HS-5 (cell line): ENCODE measurements at places on chromosomes 11 and 22.

DNA sequence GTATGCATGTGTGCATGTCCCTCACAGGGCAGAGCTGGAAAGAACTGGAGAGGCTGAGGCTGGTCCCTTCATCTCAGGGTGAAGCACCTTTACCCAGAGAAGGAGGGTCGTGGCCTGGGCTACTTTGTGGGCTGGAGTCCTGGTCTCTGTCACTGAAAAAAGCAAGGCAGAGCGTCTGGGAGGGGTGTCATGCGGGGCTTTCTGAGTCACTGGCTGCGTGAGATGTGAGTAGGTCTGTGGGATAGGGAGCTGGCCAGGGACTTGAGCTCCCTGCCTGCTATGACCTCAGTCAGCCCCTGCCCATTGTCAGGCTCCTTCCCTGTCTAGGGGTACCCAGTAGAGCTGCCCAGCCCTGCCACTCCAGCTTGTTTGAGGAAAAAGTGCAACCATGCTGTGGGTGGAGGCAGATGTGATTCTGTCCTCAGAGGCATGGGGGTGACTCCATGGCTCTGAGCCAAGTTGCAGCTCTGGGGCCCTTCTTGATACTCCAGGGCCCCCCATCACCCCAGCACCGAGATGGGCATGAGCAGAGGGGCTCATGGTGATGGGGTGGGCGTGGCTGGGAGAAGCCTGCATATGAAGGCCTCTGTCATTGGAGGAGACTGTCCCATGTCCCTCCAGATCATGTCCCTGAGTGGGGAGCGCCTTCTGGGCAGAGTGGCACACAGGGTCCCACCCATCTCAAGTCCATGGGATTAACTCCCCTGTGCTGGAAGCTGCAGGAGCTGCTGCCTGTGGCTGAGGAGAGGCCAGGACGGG, 27.8 kb downstream of the KCNQ1 start:
- DNase-seq = no peak

- no peak for DNase-seq
Observed at GRCh38 chr11:86138958-86139357, 70.1 kb upstream of the PICALM start.

DNA sequence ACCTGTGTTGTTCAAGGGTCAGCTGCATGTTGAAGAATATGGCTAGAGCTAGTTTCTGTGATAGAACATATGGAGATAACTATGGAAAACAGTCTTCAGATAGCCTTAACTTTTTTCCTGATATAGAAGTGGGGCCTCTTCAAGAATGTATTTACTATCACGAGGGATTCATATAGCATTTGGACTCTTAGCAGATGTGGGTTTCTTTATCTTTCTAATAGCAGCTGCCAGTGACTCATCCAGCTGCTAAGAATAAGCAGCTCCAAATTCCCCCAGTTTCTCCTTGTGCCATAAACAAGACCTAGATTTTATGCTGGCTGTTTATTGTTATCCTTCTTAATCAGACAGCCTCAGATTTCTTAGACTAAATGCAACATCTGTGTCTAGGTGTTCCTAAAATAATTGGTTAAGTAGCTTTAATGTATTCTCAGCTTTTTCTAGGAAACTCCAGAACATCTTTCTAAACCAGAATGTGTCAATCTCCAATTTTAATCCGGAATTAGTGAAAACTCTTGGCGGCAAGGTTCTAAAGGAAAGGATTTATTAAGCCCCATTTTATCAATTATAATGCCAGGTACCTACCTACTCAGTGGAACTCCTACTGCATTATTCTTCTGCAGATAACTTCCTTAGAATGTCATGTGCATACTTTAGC, 119.8 kb downstream of the CSTPP1 start:
- DNase-seq = no peak

GRCh38 chr11:68841718-68842426, at the start of gene CPT1A:
TSS of gene CPT1A (minus strand) at chr11:68841916. CDS start at chr11:68815474, 26,442 bp downstream.
- no peak for DNase-seq

- DNase-seq = no peak
Observed at GRCh38 chr11:123494195-123495050, 64.4 kb downstream of the GRAMD1B start.

DNA sequence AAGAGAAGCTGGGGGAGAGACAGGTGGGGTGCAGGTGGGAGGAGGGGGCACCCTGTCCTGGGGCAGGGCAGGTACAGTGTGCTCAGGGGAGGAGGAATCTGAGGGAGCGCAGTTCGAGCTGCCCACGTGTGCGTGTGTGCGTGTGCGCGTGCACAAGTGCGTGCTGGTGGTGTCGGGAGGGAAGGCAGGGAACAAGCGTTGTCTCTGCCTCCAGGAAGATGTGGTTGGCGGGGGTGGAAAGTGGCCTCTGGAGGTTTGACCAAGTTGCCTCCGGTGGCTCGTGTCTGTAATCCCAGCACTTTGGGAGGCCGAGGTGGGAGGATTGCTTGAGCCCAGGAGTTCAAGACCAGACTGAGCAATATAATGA, 49.9 kb upstream of the THY1 start:
- DNase-seq = no peak

DNA sequence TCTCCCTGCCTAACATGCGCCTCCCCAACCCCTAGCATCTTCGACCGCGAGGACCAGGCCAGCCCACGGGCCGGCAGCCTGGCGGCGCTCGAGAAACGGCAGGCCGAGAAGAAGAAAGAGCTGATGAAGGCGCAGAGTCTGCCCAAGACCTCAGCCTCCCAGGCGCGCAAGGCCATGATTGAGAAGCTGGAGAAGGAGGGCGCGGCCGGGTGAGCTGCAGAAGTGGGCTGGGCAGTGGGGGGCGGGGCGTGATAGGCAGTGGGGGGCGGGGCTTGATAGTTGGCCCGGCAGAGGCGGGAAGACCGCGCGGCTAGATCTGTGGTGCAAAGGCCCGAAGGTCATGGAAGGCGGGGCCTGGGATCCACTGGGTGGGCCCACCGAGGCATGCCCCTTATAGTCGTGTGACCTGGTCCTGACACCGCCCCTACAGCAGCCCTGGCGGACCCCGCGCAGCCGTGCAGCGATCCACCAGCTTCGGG, 8.7 kb downstream of the SELENOM start:
- no peak for DNase-seq

- DNase-seq = no peak
Observed at GRCh38 chr11:129855086-129855485, 39.4 kb downstream of the TMEM45B start.

DNA sequence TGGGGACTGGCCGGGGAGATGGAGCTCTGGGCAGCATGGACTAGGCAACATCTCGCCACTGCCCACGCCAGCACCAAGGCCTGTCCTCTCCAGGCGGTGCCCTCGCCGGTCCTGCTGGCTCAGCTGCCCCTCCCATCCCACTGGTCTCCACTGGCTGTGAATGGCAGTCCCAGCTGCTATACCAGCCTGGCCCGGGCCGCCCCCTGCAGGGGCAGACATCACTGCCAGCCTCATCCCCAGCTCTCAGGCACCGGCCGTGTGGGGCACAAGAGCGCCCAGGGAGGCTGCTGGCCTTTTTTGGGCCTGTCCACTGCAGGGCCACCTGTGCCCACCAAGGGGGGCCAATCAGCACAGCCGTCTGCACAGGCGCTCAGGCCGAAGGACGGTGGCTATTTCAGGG, 30.1 kb upstream of the H19 start:
- no peak for DNase-seq

- DNase-seq = no peak
Observed at GRCh38 chr22:46681010-46681409, 57.0 kb downstream of the CERK start.

GRCh38 chr11:76839311-76839710, 21.4 kb upstream of the ACER3 start:
- DNase-seq = no peak

GRCh38 chr22:47793304-47794101, 1031.1 kb downstream of the TBC1D22A start:
- DNase-seq = no peak

GRCh38 chr11:67120456-67120855, 1.4 kb downstream of the KDM2A start:
- no peak for DNase-seq

DNA sequence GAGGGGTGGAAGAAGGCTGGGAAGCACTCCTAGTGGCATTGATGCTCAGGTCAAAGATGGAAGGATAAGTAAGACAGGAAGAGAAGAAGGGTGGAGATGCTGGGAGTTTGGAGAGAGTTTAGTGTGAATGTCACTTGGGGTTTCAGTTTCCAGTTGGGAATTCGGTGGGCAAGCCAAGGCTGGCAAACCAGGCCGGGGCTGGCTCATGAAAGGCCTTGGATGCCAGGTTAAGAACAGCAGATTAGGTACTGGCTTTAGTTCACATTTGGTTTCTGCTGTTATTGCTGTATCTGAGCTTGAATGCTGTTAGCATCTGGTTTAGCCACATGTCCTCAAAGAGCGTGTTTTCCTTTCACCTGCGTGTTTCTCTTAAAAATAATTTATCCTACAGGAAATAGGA, 69.6 kb downstream of the BLID start:
- DNase-seq = no peak

- DNase-seq = no peak
Observed at GRCh38 chr11:13269775-13270174, 7.8 kb upstream of the BMAL1 start.

DNA sequence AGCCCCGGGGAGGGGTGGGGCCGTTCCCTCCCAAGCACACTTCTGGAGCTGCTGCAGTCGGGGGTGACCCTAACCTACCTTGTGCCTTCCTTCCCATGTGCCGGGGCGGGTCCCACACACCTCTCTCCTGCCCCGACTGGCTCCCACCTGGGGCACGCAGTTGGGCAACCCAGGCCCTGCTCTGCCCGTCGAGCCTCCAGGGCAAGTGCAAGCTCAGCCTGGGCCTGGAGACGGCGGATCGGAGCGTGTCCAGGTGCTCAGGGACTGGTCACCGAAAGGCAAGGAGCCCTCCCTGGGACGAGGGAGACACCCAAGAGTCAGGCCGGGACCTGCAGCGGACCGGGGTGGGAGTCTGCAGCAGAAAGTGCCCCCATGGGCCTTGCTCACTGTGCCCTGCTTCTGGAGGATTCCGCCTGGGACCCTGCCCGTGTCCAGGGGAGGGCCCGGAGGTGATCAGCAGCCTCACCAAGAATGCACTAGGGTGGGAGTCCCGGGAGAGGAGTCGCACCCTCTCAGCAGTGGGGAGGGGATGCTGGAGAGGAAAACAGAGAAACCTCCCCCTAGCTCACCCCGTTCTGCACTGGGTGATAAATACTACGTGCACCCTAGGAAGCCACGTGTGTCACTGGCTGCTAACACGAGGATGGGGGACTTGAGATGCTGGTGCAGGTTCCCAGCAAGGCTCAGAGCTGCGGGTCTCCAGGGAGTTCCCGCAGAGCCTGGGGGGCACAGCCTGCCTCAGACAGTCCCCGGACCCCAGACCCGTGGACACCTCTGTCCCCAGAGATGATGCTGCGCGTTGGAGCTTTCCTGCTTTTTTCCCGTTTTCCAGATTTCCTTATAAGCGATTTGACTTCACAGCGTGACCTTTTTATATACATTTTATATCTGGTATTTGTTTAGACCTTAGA, 5.2 kb upstream of the GATD1 start:
- no peak for DNase-seq

- DNase-seq = no peak
Observed at GRCh38 chr22:49004484-49005399, 822.9 kb downstream of the BRD1 start.

DNA sequence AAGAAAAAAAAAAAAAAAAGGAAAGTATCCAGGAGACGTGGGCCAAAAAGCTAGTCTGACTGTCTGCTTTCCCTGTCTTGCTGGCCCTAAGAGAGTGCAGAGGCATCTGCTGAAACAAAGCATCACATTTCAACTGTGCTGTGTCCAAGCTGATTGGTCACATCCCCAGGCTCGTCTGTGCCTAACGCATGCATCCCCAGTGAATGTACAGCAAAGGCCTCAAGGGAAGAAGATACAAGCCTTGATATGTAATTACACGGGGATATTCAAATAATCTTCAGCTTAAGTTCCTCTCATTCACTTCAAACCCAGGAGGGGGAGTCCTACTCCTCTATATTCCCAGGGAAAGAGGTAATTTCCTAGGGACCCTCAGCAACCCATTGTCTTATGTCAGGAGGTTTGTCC, 5.4 kb upstream of the SORL1 start:
- no peak for DNase-seq

DNA sequence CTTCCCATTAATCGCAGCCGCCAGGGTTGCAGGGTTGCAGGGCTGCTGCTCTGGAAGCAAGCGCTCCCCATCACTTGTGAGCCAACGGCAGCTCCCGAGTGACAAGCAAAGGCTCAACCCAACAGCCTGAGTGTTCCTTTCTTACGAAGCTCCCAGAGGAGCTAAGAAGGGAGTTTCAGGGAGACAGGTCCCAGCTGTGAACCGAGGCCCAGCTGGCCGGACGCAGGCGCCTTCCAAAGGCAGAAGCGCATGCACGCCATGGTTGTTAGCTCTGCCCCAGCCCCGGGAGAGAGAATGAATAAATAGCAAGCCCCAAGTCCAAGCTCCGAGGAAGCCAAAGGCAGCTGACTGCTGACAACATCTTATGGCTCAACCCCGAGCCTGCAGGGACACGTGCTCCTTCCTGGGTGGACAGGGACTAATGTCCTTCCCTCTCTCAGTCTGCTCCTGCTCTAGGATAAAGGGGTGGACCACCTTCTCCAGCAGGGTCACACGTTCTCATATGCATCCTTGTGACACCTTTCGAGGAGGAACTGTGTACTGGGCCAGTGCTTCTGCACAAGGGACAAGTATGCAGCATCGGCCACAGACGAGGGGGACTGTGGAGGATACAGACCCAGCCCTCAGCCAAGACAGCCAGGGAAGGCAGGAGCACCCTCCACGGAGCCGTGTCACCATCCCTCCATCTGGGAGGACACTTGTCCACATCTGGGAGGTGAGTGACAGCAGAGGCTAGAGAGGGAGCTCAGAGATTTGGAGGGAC, 29.9 kb downstream of the SHANK2 start:
- no peak for DNase-seq

GRCh38 chr11:115919341-115920091, 415.3 kb upstream of the CADM1 start:
- DNase-seq = no peak
